ENCODE measurements at places on chromosomes 1 and 21.
A peak's percentile ranks its signal among the peaks of the same experiment; 100 is the strongest.

GRCh38 chr1:208534599-208534897 is 290.4 kb upstream of the PLXNA2 start:
- no peak for DNase-seq

GRCh38 chr1:165597883-165598675 is 33.0 kb upstream of the MGST3 start:
- peak; percentile 92 for DNase-seq

GRCh38 chr1:89167590-89168230 is 8.1 kb downstream of the GBP7 start:
- no peak for DNase-seq

- no peak for DNase-seq
Observed at GRCh38 chr1:39409055-39409816, 82.2 kb upstream of the BMP8A start.

DNA sequence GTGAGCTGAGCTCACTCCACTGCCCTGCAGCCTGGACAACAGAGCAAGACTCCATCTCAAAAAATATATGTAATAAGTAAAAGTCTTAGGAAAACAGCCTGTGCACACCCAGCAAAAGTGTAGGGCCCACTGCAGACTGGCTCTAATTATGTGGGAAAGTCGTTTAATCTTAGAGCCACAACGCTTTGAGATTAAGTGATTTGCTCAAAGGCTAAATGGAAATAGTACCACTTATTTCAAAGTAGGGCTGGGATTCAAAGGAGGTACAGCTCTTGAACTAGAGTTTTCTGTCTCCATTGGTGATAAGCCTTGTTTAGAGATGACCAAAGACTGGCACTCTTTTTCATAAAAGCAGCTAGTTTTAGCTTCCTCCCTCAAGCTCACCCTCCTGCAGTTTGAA is 2.2 kb downstream of the TACSTD2 start:
- no peak for DNase-seq

DNA sequence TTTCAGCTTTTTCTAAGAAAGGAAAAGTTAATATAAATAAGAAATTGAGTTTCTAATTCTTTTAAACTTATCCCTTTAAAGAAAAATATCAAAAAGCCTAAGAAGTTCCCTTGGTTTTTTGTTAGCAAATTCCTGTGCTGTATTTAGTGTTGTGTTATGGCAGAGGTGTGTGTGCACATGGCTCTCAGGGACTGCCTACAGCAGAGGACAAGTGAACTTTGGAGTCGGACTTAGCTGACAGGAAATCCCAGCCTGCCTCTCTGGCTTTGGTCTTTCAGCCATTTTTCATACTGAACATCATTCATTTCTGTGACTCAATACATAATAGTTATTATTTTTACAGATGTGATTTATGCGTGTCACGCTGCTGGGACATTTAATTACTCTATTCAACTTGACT is 149.6 kb downstream of the FMN2 start:
- no peak for DNase-seq

DNA sequence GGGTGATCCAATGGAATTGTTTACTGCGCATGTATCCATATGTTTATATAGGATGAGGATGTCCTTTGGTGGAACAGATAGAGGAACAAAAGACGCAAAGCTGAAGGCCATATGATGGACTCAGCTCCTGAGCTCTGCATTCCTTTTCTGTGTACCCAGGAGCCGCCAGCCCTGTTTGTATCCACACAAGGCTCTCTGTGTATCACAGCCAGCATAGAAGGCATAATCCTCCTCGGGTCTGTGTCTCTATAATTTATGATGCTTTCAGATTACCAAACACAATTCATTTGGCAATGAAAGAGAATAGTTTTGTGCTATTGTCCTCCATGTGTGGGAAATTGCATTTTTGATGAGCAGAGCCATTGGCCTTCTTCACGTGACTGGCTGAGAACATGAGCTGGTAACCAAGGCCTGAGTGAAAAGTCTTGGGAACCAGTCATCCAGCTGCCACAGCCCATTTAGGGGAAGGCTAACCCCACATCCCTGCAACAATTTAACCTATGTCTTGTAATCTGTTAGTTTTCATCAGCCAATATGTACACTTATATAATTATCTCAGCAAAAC is 119.2 kb downstream of the PBX1 start:
- DNase-seq = no peak

GRCh38 chr1:205477759-205478247 is 22.0 kb upstream of the BLACAT1 start:
- no peak for DNase-seq
